Foreskin melanocyte (primary cell): ENCODE measurements at places on chromosomes 5 and 9.
A peak's percentile ranks its signal among the peaks of the same experiment; 100 is the strongest.

DNA sequence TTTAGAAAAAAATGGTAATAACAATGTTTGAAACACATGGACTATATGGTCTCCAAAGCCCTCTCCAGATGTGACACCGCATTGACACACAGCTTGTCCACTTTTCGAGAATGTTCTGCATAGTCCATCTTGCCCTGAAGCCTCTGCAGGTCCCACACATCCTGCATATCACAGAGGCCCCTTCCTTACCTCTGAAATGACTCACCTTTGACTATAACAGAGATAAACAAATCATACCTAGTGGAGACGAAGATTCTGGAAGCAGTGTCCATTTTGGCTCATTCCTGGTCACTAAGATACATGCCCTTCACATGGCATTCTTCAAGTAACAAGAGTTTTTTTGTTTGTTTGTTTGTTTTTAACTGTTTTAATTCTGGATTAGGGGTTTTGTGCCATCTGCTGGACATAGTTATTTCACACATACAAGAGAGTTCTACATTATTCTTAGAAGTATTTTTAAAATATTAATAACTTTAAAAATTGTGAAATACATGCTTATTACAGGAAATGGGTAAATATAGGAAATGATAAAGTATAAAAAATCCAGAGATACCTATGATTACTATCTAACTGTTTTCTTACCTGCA, 5.1 kb downstream of the ARL14EPL start:
- no peak for DNase-seq

GRCh38 chr5:75640826-75641225, 29.6 kb downstream of the ANKDD1B start:
- peak; percentile 32 for DNase-seq

DNA sequence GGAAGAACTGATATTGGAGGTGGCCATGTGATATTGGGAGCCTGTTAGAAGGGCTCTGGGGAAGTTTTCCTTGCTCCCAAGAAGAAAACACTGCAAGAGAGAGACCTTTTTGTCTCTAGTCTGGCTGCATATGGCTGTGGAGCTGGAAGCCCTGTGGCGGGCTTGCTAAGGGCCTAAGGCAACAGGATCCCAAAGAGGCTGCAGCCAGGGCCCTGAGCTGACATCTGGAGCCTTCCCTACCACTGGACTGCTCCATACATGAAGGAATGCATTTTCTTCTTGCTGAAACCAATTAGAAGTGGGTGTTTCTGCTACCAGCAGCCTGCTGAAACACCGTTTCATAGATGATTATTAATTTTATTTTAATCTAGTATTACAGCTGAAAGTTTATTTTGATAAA, 42.2 kb downstream of the GNAQ start:
- DNase-seq, result no peak

- DNase-seq, result no peak
Measured at GRCh38 chr5:155125551-155126095, 112.1 kb downstream of the KIF4B start.

- DNase-seq, result peak; percentile 47
Measured at GRCh38 chr9:69877852-69878514, 57.4 kb downstream of the CFAP95 start.

- no peak for DNase-seq
Measured at GRCh38 chr5:134585966-134586365, 46.7 kb downstream of the SAR1B start.
